ENCODE measurements at places on chromosomes 1 and 21.

DNA sequence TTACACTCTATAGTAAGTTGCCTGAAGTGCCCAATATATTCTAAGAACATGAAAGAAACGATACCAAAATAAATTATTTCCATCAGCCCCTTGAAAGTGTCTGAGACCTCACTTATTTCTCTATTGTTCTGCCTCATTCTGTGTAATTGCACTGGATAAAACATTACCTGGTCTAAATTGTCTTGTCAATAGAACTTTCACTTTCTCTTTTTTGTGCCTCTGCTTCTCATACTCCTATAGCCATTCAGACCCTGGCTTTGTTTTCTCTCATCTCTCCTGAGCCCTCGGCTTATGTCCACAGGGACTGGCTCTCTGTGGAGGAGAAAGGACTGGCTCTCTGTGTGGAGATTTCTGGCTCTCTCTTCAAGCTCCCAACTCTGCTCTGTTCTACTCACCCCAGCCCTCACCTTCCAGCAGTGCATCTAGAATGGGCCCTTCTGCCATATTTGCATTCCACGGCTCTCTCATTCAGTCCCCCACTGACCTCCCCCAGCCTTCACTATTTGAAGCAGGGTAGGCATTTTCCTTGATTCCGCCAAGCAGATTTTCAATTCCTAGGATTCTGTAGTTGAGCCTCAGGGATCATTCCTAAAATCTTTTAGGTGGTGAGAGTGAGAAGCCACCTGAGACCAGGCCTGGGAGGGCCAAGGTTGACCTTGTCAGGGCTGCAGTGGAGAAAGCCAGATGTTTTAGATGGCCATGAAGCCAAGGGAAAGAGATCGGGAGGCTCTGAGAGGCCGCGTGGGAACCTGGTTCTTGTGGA is 15.9 kb upstream of the GALNT2 start:
- no peak for DNase-seq

DNA sequence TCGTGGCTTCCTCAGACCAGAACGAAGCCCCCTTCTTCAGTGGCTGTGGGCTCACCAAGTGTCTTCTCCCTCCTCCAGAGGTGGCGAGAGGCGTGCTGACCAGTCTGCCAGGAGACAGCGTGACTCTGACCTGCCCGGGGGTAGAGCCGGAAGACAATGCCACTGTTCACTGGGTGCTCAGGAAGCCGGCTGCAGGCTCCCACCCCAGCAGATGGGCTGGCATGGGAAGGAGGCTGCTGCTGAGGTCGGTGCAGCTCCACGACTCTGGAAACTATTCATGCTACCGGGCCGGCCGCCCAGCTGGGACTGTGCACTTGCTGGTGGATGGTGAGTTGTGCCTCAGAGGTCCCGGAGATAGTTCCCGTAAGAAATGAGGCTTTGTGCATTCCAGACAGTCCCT is 24.0 kb downstream of the IL6R start:
- DNase-seq, result no peak

DNA sequence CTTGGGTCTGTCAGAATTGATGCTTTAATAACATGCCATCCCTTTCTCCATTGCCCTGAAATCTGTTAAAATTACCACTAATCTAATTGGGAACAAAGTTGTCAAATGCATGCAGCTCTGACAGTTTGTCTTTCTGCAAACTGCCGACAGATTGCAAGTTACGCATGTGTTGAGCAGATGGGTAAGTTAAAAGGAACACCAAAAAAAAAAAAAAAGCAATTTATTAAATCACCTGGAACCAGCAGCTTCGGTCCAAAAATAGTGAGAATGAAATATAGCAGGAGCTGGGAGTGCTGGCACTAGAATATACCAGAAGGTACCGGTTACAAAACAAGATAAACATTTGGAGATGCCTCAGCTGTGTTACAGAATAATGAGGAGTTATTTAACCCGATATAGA is 149.6 kb upstream of the C1orf87 start:
- no peak for DNase-seq

DNA sequence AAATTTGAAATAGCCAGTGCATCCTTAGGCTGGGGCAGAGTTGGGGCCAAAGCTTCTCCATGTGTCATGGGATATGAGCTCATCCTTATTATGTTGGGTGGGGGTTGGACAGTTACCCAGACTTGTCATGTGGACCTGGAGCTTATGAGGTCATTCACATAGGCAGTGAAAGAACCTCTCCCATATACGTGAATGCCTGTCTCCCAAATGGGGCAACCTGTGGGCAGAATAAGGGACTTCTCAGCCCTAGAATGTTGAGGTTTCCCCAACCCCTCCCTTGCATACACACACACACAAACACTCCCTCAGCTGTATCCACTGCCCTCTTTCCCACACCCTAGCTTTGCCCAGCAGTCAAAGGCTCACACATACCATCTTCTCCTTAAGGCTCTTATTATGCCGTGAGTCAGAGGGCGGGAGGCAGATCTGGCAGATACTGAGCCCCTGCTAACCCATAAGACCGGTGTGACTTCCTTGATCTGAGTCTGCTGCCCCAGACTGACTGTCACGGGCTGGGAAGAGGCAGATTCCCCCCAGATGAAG is 2.3 kb upstream of the IVL start:
- DNase-seq, result no peak

DNA sequence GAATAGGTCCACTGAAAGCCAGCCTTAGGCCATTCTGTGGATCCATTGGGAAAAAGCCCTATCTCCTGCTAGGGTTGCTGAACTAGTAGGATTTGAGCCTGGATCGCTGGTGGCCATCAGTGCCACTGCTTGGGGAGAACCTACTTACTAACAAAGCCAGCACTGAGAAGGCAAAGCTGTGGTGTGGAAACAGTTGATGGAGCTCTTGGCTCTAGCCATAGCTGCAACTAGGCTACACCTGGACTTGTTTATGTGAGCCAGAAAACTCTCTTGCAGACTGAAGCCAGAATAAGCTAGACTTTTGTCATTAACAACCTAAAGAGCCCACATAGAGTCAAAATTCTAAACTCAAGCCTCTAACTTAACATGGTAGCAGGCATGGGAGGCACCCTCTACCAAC is 20.7 kb downstream of the DAB1 start:
- DNase-seq, result no peak

DNA sequence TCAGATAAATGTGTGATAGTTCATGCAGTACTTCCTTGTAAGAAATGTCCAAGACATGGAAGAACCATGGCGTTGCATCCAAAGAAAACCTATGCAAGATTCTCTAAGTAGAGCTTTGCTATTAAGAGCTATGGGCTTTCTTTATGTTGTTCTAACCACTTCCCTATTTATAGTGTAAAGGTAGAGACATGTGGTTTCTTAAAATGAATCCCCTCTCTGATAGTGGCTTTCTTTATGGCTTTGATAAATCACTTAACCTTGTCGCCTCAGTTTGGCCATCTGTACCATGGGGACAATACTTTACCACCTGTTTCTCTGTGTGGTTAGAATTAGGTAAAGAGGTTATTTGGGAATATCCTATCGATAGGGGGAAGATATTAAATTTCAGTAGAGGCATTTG is 305.5 kb downstream of the NFIA start:
- no peak for DNase-seq

- DNase-seq, result peak; percentile 22
Measured at GRCh38 chr1:241902391-241903065, 54.5 kb downstream of the EXO1 start.

DNA sequence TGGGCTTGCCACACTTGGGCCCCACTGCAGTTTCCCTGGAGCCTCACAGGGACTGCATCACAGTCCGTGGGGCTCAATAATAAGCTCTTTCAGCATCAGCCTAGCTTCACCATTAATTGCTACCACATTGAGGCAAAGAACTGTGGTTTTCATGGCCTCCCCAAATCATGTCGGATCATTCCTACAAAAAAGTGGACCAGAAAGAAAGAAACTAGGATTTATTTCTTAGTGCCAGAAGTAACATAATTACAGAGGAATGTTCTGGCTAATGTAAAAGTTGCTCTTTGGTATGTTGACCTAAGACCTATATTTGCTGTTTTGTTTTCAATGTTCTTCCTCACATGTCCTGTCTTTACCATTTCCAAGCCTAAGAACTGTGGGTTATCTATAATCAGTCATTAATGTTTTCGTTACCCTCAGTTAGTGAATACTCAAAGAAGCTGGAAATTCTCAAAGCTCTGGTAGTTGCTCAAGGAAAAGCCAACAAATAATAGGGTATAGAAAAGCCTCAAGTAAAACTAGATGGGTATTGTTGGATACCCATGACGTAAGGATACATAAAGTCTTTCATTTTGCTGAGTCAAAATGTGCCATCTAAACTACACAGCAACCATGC is 173.9 kb downstream of the LTN1 start:
- DNase-seq, result no peak

- no peak for DNase-seq
Measured at GRCh38 chr1:43812579-43812978, 105.2 kb downstream of the ST3GAL3 start.

DNA sequence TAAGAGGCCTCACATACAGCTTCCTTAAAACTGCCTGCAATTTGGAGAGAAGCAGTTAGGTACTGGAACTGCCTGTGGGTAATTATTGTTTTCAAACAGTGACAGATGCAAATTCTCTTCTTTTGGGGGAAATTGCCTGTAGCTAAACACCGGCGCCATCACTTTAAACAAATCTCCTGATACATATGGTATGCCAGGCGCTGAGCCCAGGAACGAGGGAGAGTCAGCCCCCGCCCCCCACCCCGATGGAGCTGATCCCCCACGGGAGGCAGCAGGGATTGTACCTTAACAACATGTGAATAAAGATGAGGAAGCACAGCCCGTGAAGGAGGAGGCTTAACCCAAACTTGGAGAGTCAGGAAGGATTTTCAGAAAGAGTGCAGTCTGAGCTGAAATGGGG is 7.1 kb downstream of the TMEM51 start:
- DNase-seq, result no peak

DNA sequence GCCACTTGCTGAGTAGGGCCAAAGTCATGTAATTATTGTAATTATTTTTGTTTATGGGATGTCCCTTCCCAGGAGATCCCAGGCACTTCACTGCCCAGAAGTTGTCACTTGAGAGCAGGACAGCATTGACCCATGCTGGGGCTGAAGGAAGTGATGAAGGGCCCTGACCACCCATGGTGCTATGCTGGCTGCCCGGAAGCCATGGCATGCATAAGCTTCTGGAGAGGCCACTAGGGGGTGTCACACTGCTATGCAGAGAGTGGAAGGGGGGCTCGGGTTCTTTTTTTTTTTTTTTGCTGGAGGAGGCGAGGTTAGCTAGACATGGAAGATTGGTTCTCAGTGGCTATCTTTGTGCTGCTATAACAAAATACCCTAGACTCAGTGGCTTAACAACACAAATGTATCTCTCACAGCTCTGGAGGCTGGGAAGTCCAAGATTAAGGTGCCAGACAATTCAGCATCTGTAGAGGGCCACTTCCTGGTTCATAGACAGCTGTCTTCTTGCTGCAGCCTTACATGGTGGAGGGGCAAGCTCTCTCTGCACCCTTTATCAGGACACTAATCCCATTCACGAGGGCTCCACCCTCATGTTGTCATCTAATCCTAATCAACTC is 84.9 kb downstream of the CNIH3 start:
- DNase-seq, result no peak

- DNase-seq, result no peak
Measured at GRCh38 chr1:99965646-99966375, 4.0 kb upstream of the SLC35A3 start.

GRCh38 chr21:33981391-33982101 is 65.9 kb upstream of the ATP5PO start:
- no peak for DNase-seq

DNA sequence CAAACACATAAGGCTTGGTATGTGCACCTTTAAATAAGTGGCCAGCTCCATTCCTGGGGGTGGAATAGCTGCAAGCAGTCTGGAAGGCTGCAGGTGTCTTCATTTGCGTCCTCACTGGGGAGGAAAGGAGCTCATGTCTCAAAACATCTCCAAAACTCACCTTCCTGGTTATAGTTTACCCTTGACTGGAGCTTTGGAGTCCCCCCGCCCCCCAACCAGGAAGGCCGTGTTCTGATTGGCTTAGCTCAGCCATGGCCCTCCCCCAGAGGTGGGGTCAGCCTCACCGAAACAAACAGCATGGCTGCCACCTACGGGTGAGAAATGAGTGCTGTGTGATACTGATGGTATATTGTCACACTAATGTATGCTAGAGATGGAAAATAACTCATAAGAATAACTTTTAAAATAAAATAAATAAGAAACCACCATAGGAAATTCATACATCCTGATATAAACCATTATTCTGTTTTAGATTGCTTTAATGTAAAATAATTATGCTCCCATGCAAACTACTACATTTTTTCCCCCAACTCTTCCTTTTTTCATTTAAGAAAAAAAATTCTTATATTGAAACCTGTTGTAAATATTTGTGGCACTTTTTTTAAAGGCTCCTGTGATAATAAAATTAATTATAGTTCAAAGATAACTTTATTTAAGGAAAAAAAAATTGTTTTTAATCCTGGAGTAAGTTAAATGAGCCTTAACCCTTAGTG is 90.8 kb downstream of the ZP4 start:
- DNase-seq, result peak; percentile 31

DNA sequence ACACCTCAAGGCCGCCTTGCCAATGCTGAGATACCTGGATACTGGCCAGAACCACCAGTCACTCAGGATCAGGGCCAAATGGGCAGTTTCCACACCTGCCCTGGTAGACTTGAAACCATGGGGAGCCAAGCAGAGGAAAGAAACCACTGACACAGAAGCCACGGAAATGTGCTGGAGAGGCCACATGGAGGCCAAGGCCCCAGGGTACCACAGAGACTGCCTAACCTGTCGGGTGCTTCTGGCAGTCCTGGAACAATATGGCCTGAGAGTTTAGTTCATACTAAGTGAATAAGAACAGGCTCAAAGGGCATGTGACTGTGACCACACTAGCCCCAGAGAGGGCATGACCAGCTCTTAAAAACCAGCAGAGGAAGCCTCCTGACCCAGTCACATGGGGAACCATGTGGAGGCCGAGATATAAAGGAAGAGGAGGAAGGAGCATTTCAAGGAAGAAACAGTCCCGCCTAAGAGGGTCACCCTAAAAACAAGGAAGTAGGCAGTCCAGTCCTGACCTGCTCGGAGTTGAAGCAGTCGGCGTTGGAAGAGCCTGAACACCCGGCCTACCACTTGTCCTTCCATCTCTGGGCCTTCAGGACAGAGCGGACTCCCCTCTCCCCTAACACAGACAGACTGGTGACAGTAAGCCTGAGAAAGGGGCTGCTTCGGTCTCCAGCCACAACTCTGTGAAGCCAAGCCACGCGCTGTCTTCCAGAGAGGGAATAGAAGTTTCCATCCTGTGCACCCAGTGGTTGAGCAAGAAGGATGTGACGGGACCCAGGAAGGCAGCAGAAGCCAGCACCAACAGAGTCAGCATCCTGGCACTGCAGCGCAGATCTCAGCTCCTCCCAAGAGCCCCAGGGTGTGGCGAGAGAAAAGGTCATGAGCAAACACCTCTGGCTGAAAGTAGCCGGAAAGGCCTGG is at the start of gene DENND2D:
TSS of gene DENND2D (minus strand) at position 766 of the 921 bp plus-strand sequence. CDS start at position 579, 187 bp downstream.
- no peak for DNase-seq

GRCh38 chr21:45975020-45975666 is 6.4 kb upstream of the COL6A1 start:
- no peak for DNase-seq

DNA sequence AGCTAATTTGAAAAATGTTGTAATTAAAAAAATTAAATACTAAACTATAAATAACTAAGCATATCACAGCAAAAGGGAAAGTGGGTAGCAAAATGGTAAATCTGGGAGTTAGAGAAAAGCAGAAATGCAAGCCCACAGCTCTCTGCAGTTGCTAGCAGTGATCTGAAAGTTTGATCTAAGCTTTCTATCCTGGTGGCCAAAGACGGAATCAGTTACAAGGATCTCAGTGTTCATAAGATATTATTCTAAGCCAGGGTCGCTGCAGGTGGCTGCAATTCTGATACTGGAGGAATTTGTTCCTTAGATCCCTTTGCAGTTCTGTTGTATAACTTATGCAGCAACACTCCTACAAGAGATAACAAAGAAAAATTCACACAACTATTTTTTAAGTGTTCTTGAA is 363.7 kb downstream of the SETD4 start:
- DNase-seq, result no peak

GRCh38 chr1:5939271-5940170 is 52.7 kb downstream of the NPHP4 start:
- DNase-seq, result no peak

Data from left kidney (tissue), 8 donors.